ENCODE measurements at places on chromosomes 13 and 19.

GRCh38 chr19:16112778-16113177 lies 1.1 kb downstream of the RAB8A start:
- no peak for DNase-seq

- no peak for DNase-seq
Observed at GRCh38 chr19:9078651-9079050, 8.2 kb upstream of the OR1M1 start.

GRCh38 chr19:33888665-33889064 lies 92.0 kb downstream of the KCTD15 start:
- no peak for DNase-seq

GRCh38 chr19:39481676-39482075 lies 1.0 kb downstream of the TIMM50 start:
- DNase-seq, result no peak

Measured in dermis microvascular lymphatic vessel endothelial cell (primary cell).